D341Med (cell line): ENCODE measurements at places on chromosomes 6 and 20.

- DNase-seq = no peak
Measured at GRCh38 chr20:13205848-13206434, 15.1 kb upstream of the ISM1 start.

DNA sequence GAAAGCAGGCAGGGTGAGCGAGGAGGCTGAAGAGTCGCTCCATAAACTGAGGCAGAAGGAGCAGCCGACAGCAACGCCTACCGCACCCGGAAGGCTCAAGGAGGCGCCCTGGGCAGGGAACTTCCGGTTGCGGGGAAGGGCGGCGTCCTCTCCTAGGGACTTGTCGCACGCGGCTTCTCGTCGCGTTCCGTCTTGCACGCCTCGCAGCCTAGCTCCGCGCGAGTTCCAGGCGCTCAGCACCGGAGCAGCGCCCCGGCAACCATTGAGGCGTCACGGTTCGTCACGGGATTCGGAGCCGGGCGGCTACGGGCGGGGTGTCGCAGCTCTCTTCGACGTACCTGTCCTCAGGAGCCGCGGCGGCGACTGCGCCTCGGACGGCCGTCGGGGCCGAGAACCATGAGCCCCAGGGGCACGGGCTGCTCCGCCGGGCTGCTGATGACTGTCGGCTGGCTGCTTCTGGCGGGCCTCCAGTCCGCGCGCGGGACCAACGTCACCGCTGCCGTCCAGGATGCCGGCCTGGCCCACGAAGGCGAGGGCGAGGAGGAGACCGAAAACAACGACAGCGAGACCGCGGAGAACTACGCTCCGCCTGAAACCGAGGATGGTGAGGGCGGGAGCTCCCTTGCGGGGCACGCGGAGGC, at the start of gene SPACA1:
Gene SPACA1 (plus strand): TSS at position 332 of the 641 bp plus-strand sequence. CDS start 65 bp downstream, at position 397.
- no peak for DNase-seq

DNA sequence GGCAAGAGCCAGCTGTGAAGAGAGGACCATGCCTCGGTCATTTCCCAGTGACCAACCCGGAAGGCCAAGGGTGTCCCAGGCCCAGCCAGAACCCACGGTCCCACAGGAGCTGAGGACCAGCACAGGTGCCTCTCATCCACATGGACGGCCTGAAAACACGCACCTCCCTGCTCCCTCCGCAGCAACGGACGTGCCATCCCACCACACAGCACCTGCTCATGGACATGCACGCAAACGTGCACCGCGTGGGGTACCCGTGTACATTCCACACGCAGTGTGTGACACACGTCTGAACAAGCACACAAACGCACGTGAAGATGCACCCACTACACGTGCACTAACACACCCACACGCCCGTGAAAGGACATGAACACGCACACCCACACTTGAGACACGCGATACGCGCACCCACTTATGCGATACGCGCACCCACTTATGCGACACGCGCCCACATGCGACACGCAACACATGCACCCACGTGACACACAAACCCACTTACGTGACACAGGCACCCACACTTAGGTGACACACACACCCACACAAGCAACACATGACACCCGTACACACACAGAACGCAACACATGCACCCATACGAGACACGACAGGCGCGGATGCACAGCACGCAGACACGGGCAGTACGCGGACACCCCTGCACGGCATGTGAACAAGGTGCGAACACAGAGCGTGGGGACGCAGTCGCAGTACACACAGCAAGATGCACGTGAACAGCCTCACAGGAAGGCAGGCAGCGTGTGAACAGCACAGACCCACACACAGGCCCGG, 30.1 kb downstream of the LAMA5 start:
- DNase-seq = no peak

GRCh38 chr6:144284478-144284782, 705 bp upstream of the UTRN start:
- no peak for DNase-seq

- no peak for DNase-seq
Measured at GRCh38 chr6:37516076-37516919, 16.6 kb upstream of the CCDC167 start.

GRCh38 chr6:35178012-35178411, 35.7 kb upstream of the SCUBE3 start:
- DNase-seq = no peak

GRCh38 chr6:30345852-30346251, 896 bp downstream of the RPP21 start:
- no peak for DNase-seq

GRCh38 chr6:22003287-22003686, 293.5 kb downstream of the PRL start:
- no peak for DNase-seq

GRCh38 chr20:43977962-43978361, 63.3 kb downstream of the TOX2 start:
- DNase-seq = no peak

DNA sequence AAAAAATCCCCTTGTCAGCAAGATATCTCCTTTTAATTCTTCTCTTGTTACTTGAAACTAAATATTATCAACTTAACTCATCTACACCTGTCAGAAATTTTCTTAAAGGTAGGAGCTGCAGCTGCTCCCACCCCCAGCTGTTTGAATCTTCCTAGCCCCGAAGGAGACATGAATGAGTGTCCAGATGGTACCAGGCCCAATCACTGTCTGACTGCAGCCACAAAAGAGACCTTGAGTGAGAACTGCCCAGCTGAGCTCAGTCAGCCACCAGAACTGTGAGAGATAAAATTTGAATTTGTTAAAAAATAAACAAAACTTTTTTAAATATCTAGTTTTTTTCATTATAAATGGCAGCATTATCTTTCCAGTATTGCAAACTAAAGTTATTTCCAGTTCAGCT, 84.7 kb downstream of the PRSS35 start:
- no peak for DNase-seq

GRCh38 chr6:130978660-130979396, 84.2 kb downstream of the EPB41L2 start:
- no peak for DNase-seq

DNA sequence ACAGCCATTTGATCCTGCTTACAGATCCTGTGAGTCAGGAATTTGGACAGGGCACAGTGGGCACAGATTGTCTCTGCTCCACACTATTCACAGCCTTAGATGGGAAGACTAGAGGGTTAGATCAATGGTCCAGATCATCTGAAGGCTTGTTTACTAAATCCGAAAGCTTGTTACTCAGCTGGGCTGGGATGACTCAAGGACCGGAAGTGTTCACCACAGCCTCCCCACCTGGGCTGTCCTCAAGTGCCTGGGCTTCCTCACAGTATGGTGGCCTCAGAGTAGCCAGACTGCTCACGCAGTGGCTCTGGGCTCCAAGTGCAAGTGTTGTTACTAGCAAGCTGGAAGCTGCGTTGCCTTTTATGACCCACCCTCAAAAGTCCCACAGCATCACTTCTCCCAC, 75.4 kb upstream of the INSM1 start:
- no peak for DNase-seq
